Aorta (tissue), 5 donors: ENCODE measurements at places on chromosomes 5 and 9.

DNA sequence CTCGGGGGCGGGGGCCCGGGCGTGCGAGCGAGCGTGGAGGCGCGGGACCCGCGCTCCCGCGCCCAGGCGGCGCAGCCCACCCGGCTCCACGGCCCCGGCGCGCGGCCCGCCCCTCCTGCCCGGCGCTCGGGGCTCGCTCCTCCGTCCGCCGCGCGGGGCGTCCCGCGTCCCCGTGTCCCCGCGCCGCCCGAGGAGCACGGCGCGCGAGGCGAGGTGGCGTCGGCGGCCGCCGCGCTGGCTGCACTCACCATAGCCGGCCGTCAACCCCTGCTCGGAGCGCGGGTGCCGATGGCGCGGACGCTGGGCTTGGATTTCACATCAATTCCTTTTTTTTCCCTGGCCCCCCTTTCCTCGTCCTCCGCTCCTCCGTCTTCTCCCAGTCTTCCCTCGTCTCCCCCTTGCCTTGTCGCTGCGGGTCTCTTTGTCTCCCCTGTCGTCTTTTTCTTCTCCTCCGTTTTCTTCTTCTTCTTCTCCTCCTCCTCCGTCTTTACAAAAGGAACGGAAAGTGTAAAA, 494 bp downstream of the PTCH1 start:
- DNase-seq, result no peak

DNA sequence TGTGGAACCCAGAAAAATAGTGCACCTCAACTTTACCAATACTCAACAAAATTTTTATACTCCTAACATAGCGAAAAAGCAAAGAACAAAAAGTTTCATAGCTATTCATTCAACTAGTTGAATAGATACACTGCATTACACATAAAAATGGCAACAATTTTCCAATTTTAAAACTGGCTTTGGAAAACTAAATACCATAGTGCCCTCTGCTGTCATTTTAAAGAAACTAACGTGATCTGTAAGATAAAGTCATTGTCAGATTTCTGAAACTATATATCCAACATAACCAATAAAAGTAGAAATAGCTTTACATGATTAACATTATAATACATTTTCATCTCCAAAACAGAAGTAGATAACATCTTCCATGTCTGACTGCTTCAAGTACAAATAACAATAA, 31.6 kb downstream of the DTWD2 start:
- no peak for DNase-seq

GRCh38 chr9:120701248-120701647, 13.0 kb downstream of the MEGF9 start:
- no peak for DNase-seq

DNA sequence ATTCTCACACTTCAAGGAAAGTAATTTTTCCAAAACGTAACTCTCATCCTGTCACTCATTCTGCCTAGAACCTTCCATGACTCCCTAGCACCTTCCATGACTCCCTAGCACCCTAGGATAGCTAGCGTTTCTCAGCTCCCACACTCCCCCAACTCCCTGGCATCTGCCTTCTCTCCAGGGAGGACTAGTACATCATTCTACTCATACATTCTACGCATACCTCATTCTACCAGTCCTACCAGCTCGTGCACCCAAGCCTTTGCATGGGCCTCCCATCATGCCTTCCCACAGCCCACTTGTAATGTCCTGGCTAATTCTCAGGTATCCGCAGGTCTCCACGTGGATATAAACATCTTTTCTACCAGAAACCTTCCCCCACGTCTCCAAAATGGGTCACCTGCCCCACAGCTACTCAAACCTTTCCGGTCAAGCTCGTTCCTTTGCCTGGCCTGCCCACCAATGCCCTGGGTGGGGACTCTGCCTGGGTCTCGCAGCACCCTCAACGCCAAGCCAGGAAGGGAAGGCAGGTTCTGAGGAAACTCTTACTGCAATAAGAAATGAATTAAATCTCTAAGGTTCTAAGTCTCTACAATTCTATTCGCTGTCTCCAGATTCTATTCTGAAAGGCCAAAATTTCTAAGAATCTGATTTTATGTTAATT, 930 bp downstream of the ANKS6 start:
- no peak for DNase-seq

- DNase-seq, result no peak
These were observed 232.5 kb downstream of the SPATA31A1 start for GRCh38 chr9:39587844-39588499.

- no peak for DNase-seq
These were observed 266.2 kb downstream of the SPATA31D1 start for GRCh38 chr9:82254646-82255367.

DNA sequence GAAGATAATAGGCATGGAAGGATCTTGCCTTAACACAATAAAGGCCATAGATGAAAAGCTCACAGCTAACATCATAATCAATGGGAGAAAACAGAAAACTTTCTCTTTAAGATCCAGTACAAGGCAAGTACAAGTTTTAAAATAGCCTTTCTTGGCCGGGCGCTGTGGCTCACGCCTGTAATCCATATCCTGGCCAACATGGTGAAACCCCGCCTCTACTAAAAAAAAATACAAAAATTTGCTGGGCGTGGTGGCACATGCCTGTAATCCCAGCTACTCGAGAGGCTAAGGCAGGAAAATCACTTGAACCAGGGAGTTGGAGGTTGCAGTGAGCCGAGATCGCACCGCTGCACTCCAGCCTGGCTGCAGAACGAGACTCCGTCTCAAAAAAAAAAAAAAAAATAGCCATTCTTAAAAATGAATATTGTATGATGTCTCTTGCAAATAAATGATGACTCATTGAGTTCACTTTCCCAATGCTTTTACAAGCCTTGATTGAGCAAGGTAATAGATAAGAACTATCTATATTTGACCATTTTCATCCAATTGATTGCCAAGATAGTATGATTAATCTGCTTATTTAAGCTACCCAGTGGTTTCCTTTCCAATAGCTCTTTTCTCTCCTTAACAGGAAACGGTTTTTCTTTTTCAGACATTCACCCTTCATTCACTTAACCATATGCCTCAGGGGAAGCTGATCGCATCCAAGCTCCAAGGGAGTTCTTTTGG, 15.8 kb downstream of the CCDC152 start:
- no peak for DNase-seq

DNA sequence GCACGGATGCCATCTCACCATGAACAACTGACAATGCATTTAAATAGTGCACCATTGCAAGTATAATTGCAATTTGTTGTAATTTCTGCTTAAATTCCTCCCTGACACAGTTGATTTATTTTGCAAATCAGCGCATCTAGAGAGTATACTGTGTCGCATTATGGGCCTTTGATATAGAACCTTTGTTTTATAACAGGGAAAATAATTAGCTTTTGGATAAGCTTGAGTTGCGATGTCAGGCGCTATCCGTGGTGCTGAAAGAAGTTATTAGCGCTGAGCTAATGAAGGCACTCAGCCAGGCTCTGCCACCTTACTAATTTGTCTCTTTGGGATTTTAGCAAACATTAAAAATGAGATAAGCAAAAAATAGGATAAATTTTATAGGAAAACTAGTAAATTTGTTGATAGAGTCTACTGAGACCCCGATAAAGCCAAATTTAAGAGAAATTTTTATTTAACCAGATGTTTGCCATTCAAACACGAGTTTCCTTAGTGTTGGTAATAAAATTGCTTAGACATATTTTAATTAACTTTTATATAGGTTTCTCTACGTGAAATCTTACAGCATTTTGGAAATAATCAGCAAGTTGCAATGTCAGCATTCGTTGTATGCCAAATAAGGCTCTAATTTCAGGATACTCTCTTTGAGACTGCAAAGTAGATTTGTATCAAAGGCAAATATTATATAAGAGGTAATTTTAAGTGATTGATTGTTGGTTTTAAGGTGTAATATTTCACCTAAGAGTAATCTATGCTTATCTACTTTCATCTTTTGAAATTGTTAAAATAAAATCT, 355.5 kb downstream of the TLR4 start:
- DNase-seq, result no peak

GRCh38 chr5:55176176-55176818, 3.3 kb upstream of the CDC20B start:
- DNase-seq, result no peak
